ENCODE measurements at places on chromosomes 12 and 14.

DNA sequence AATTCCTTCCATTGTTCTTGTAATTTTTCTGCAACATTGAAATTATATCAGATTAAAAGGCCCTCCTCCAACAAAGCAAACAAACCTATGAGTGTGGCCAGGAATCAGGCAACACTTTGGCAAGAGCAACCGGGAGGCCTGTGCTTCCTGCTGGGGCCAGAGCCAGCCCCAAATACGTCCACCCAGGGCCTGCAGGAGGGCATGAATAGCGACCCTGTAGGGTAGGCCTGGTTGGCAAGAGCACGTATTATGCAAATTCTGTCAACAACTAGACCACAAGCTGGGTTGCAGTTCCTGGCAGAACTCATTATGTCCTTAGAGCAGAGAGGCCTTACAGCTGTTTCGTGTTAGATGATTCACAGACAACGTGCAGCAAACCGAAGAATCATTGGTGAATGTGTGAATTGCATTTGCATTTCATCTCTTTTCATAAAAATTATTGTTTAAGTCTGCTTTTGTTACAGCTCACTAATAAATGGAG, 26.9 kb upstream of the LGALS3 start:
- DNase-seq, result peak; percentile 34

DNA sequence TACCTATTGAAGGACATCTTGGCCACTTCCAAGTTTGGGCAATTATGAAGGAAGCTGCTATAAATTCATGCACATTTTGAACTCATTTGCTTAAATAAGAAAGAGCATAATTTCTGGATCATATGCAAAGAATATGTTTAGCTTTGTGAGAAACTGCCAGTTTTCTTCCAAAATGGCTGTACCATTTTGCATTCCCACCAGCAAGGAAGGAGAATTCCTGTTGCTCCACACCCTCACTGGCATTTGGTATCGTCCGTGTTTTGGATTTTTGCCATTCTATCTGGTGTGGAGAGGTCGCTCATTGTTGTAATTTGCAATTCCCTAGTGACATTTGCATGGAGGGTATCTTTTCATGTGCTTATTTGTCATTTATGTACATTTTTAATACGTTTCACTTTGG, 339.3 kb downstream of the DAD1 start:
- no peak for DNase-seq

DNA sequence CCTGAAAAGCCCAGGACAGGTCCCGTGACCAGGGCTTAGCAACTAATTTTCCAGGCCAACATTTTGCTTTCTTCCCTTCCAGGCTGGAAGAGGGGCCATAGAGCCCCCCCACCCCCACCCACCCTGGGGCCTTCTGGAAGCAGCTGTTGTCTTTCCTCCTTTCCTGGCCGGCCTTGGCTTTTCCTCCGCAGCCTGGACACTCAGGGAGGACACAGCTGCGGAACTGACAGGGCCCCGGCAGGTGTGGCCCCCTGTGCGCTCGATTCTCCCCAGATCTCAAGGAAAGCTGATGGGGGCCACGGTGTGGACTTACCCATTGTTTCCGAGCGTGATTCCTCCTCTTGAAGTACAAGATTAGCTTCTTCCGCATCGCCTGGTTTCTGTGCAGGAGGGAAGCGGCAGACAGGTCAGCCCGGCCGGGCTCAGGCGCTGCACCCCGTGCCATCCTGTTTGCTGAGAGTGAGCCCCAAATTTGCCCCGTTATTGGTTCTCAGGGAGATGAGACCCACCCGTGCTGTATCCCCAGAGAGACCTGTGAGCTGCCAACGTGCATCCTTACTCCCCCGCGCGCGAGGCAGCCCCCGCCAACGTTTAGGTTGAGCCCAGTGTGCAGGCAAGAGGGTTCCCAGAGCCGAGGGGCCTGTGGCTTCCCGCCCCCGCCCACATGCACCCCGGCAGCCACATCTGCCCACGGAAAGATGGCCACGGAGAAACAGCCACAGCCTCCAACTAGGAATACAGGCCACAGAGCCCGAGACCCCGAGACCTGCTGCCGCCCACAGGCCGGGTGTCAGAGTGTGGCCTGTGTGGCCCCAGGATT, 129.6 kb downstream of the NCOR2 start:
- DNase-seq, result no peak

DNA sequence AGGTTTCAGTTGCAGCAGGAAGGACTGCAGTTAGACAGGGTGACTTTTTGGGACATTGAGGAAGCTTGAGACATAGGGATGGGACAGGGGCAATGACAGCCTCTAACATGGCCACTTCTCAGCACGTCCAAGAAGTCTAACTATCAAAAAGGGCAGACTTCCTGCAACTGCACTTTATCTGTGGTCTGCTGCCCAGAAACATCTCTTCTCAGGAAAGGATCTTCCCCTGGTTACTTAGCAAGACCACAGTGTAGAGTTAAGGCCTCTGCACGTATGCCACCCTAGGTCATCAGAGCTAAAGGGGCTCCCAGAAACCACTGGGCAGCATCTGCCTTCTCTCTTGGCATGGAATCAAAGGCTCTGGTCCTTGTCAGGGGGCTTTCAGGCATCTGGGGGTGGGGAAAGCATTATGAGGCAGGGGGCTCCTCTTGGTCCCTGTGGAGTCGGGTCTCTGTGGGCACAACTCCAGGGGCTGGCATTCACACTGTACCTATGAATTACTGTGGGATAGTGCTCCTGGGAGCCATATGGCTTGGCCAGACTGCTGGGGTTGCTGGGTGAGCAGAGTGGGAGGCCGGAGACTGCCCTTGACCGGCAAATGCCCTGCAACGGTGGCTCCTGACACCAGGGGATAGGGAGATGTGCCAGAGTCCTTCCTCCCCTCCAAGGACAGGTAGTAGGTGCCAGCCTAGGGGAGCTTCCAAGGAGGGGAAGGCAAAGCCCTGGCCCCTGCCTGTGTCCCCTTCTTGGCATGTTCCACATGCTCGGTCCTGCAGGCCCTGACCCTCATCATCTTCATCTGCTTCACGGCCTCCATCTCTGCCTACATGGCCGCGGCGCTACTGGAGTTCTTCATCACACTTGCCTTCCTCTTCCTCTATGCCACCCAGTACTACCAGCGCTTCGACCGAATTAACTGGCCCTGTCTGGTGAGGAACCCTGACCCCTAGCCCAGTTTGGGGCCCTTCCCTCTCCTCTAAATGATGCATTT, 1.0 kb downstream of the CMTM5 start:
- no peak for DNase-seq

GRCh38 chr14:95011445-95012006, 145.8 kb downstream of the DICER1 start:
- no peak for DNase-seq

DNA sequence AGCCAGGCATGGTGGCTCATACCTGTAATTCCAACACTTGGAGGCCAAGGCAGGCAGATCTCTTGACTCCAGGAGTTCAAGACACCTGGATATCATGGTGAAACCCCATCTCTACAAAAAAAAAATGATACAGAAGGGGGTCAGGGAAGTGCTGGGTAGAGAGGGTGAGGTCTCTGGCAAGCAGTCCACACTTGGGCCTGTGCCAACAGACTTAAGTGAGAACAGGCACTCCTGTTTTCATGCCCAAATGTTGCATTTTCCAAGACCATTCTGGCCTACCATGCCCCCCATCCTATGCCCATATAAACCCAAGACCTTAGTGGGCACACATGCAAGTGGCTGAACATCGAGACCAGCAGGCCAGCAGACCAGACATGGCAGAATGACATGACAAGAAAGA, 16.0 kb upstream of the CMAS start:
- no peak for DNase-seq

Data from NCI-H748 treated with DMSO at 0.1 percent for 48 hours (cell line).